ENCODE measurements at places on chromosomes 7 and 10.

DNA sequence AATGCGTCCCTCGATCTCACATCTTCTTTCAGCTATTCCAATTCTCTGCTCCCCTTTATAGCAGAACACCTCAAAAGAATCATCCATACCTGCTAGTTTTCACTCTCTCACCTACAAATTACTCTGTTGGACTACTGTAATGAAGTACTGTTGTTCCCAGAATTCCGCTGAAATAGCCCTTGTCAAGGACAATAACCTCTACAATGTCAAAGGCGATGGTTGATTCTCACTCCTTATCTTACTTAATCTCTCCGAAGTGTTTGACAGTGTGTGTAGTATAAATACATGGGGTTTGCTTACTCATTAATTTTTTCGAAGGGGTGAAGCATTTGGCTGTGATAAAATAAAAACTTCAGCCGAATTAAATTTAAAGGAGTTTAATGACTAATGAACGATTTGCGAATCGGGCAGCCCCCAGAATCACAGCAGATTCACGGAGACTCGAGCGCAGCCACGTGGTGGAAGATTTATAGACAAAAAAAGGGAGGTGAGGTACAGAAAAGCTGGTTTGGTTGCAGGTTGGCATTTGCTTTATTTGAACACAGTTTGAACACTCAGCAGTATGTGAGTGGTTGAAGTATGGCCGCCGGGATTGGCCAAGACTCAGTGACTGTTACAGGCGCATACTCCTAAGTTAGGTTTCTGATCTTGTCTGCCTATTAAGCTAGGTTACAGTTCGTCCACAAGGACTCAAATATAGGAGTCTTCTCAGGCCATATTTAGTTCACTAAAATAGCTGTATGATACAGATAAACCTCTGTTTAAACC, 29.8 kb downstream of the SYPL1 start:
- DNase-seq, result no peak

- DNase-seq, result no peak
These were observed 145.6 kb downstream of the ZNF248 start for GRCh38 chr10:37711617-37712488.

- DNase-seq, result peak; percentile 68
These were observed 1.8 kb upstream of the VSIR start for GRCh38 chr10:71774916-71775702.

DNA sequence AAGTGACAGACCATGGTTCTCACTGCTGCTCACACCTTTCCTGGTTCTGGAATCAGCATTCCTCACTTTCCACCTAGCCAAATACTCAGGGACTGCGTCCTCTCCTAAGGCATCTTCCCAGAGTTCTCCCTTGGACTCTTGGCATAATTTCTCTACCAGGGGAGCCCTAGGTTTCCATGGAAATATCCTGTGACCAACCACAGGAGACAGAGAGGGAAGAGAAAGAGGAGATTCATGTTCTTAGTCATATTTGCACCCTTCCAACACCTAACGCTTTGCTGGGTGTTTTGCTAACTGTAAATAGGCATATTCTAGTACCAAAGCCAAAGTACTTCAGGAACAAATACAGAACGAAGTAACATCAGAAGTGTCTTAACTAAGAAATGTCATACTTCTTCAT, 28.6 kb downstream of the DENND11 start:
- no peak for DNase-seq

DNA sequence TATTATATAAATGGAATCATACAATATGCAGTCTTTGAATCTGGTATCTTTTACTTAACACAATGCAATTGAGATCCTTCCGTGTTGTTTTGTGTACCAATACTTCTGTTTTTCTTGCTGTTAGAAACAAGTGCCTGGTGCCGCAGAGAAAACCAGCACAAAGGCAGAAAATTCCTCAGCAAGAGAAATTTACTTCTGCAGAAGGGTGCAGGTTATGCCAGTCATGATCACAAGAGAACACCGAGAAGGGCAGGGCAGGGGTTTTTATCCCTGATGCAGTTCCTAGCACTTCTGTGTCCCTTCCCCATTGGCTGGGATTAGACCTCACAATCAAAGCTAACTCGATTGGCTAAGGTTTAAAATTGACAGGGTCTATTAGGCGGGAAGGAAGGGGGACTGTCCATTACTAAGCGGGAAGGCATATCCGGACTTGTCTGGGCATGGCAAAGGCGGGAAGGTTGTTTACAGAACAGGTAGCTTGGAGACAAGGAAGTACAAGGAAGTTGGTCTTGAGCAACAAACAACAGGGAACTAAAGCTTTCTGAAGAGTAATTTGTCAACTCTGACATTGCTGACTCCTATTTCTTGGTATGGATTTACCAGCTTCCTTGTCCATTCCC, 2.4 kb upstream of the ZNF33B start:
- no peak for DNase-seq

DNA sequence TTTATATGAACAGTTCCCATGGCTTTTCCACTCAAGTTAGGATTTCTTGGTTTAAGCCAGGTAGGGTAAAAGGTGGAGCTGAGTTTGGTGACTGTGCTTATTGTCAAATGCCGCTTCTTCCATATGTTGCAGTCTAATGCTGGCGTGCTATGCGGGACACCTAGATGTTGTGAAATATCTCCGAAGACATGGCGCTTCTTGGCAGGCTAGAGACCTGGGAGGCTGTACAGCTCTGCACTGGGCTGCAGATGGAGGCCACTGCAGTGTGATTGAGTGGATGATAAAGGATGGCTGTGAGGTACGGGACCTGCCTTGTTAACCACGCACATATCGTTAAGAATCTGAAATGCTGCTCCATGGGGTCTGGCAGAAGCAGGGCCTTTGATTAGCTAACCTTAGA, 108.4 kb downstream of the FANK1 start:
- no peak for DNase-seq

DNA sequence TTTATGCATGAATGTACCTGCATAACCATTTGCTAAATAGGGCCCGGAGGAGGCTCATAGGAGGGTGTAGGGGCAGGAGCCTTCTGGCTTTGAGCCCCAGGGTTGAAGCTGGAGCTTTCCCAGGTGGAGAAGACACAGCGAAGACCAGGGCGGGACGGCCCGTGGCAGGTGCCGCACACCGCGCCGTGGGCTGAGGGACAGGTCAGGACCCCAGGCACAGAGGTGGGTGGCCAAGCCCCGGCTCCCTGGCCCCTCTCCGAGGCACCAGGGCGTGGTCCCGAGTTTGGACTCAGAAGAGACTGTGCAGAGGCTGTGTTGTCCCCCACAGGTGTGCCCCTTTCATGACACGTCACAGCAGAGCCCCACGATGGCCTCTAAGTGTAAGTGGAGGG, 56.5 kb downstream of the PWWP2B start:
- no peak for DNase-seq

DNA sequence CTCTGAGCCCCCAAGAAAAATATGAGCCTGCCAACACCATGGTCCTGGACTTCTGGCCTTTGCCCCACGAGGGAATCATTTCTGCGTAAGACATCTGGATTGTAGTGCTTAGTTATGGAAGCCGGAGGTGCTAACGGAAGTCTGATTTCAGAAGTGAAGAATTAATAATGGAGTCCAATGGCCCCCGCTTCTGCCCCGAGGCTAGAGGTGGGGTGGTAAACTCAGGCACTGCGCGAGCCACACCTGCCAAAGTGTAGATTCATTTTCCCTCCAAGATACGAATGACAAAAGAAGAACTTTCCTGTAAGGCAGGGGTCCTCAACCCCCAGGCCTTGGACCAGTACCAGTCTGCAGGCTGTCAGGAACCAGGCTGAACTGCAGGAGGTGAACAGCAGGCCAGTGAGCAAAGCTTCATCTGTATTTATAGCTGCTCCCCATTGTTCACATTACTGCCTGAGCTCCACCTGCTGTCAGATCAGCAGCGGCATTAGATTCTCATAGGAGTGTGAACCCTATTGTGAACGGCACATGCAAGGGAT, 22.3 kb downstream of the CNPY1 start:
- no peak for DNase-seq

- DNase-seq, result no peak
These were observed 14.5 kb upstream of the FRMD4A start for GRCh38 chr10:14345262-14345661.

DNA sequence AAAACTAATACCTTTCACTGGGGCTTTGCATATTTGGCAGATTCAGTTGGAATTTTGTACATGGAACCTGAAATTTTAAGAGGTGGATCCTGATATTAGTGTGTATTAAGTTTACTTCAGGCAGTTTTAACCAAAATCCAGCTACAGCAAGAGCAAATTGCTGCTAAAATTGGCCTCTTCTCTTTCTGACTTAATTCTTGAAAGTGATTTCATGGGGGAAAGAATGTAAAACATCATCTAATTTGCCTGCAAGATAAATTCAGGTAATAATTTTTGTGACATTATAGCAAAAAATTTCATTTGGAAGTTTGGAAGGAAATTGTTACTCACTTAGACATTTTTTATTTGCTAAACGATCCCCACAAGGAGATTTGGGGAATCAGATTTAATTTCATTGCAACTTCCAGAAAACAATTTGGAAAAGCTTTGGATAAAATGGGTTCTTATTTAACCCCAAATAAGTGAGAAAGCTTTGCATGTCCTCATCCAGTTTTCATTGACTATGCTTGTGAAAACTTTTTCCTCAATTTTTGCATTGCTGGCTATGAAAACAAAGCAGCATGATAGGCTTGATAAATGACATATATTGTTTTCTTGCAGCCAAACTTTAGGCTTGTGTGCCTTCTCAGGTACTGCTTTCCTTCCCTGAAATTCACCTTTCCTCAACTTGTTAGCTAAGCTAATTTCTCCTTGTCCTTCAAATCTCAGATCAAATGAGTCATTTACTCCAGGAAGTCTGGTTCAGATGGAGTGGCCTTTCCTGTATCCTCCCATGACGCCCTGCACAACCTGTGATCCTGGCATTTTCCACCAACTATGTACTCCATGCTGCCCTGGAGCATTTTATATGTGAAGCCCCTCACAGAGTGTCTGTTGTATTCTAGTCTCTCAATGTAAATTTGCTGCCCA, 27.4 kb upstream of the ZNF438 start:
- no peak for DNase-seq

- peak; percentile 54 for DNase-seq
These were observed 817.6 kb downstream of the TNS3 start for GRCh38 chr7:46764100-46764936.

- DNase-seq, result no peak
These were observed 406.0 kb downstream of the PHF14 start for GRCh38 chr7:11379641-11380040.
